ENCODE measurements at places on chromosomes 3 and 15.

DNA sequence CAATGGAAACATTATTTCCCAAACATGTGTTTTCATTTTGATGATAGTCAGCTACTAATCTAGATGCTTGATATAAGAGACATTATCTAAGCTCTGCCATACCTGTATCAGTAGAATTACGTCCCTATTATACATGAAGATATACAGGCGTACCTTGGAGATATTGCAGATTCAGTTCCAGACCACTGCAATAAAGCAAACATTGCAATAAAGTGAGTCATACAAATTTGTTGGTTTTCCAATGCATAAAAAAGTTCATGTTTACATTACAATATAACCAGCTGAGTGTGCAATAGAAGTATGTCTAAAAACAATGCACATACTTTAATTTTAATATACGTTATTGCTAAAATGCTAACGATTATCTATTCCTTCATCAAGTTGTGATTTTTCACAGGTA lies 236.0 kb upstream of the ZNF717 start:
- DNase-seq = no peak

- no peak for DNase-seq
These were observed 21.8 kb upstream of the KLF13 start for GRCh38 chr15:31304751-31305365.

- DNase-seq = no peak
These were observed 7.9 kb upstream of the EOMES start for GRCh38 chr3:27729748-27730611.

- DNase-seq = no peak
These were observed 1146.7 kb downstream of the IGSF11 start for GRCh38 chr3:117887901-117888300.

DNA sequence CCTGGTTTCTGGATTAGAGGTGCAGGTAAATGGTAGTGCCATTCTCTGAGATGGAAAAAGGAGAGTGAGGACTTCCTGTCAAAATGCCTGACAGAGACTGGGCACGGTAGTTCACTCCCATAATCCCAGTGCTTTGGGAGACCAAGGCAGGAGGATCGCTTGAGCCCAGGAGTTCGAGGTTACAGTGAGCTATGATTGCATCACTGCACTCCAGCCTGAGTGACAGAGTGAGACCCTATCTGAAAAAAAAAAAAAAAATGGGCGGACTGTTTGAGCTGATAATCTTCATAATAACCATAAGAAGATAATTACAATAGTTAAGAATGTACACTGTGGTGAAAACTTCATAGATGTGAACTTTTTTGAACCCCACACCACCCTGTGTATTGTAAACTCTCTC lies 44.2 kb downstream of the HRH1 start:
- no peak for DNase-seq

DNA sequence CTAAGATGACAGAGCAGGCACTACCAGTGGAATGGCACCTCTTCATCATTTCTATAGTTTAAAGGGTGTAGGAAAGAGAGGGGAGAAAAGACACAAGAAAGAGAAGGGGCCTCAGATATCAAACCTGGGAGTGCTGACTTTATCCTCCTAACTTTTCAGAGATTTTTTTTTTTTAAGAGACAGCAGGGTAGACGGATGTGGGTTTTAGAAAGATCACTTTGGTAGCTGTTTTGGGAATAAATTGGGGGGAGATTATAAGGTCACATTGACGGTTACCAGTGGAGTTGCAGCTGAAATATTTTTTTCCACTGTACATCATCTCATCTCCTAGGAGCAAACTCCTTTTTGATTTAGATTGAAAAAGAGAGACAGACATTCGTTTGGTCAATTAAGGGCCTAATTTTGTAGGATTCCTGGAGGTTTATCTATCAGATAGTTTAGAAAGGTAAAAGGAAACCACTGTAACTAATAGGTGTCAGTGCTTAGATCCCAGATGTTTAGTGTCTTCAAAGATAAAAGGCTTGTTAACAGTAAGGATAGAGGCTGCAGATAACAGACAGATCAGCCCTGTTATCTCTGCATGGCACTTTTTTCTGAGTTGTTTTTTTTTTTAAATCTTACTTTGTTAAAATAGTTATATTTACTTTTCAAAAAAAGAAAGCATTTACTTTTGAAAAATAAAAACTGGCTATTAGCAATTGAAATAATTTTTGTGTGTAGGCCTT lies 1057.0 kb downstream of the IGSF11 start:
- DNase-seq = no peak

DNA sequence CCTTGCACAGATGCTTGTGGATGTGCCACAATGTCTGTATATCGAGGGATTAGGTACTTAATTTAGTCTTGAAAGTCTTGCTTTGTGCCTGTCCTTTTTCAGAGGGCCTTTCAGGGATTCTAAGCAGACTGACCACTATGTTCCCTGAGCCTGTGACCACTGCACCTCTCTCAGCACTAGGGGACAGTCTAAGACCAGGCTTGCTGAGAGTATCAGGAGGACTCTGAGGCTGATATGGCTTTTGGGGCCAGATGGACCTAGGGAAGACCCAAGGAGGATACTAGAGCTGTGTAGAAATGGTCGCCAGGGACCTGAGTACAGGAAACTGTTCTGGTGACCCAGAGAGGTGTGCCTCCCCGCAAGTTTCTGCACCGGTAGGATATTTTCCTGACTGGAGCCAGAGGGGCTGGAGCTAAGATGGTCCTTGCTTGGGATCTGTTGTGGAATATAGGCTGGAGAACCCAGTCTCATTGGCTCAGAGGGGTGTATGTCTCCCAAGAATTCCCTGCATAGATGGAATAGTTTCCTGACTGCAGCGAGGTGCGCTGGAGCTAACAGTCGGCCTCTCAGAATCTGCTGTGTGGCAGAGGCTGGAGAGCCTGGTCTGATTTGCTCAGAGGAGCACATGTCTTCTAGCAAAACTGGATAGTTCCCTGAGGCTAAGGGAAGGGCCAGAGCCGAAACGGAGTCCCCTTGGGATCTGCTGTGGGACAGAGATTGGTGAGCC lies 213.2 kb upstream of the DCBLD2 start:
- no peak for DNase-seq

- DNase-seq = no peak
These were observed 32.8 kb downstream of the KAT2B start for GRCh38 chr3:20073068-20073467.

GRCh38 chr3:40096661-40097111 lies 212.8 kb upstream of the EIF1B start:
- no peak for DNase-seq

- DNase-seq = no peak
These were observed 3.3 kb upstream of the RBSN start for GRCh38 chr3:15102256-15102655.

- DNase-seq = no peak
These were observed 273.6 kb downstream of the CNTN4 start for GRCh38 chr3:2372306-2372705.

DNA sequence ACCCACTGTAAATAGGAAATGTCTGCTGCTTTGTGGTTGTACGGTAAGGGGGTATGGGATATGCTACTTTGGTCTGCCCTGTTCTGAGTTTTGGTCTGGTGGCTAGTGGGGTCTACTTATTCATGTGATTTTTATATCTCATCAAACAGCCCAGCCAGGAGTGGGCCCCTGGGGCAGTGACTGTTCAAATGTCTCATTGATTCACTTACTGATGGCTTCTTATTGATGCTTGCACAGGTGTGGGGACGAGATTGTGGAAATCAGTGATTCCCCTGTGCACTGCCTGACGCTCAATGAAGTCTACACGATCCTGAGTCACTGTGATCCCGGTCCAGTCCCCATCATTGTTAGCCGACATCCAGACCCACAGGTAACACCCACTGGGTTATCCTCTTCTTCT lies 38.5 kb downstream of the STARD5 start:
- no peak for DNase-seq

GRCh38 chr15:68783226-68784058 lies 37.3 kb downstream of the ANP32A start:
- peak; percentile 42 for DNase-seq

DNA sequence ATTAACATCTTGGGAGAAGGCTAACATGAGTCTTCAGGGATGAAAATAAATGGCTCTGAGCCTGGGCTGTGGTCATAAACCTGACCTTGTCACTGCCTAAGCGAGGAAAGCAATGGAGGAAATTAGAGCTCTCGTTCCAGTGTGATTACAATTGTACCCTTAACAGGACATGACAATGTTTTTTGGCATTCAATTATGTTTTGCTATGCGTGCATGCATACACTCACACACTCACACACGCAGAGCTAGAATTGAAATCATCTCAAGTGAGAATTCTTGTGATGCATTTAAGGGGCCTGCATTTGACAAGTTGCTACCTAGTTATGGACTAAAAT lies 24.1 kb downstream of the ZNF80 start:
- DNase-seq = no peak

GRCh38 chr3:12750658-12751071 lies 8.4 kb downstream of the TMEM40 start:
- no peak for DNase-seq

- DNase-seq = peak; percentile 75
These were observed 8.4 kb downstream of the NBEAL2 start for GRCh38 chr3:46987743-46988401.

GRCh38 chr3:127182848-127183714 lies 9.8 kb upstream of the PRR23E start:
- no peak for DNase-seq

GRCh38 chr15:57213862-57214261 lies 162.4 kb upstream of the CGNL1 start:
- DNase-seq = no peak

GRCh38 chr3:114509756-114510155 lies 215.9 kb downstream of the TIGIT start:
- DNase-seq = no peak

GRCh38 chr3:179304605-179305004 lies 18.2 kb upstream of the ZNF639 start:
- DNase-seq = no peak

- DNase-seq = no peak
These were observed 233.3 kb downstream of the NLGN1 start for GRCh38 chr3:173630849-173631248.

- DNase-seq = no peak
These were observed 20.2 kb downstream of the SEMA7A start for GRCh38 chr15:74413350-74414080.

DNA sequence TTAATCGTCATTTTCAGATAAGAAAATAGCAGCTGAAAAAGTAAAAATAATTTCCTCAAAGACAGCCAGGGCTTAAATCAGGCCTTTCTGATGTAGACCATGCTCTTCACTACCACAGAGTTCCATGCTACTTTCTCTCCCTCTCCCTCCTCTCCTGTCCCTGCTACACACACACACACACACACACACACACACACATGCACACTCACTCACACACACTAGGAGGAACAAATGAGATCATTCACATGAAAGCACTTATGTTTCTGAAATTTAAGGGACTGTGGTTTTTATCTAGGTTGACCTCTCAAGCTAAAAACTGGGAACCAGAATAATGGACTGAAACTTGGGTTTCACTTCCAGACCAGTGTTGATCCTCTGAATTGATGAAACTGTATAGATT lies 4.1 kb upstream of the PSMA4 start:
- DNase-seq = no peak

DNA sequence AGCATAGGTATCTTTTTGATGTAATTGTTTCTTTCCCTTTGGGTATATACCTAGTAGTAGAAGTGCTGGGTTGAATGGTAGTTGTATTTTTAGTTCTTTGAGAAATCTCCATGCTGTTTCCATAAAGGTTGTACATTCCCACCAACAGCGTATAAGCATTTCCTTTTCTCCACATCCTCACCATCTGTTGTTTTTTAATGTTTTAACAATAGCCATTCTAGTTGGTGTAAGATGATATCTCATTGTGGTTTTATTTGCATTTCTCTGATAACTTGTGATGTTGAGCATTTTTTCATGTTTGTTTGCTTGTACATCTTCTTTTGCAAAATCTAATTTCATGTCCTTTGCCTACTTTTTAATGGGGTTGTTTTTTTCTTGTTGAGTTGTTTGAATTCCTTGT lies 80.0 kb upstream of the TMC3 start:
- DNase-seq = no peak

- no peak for DNase-seq
These were observed 155.1 kb downstream of the IGF1R start for GRCh38 chr15:98803228-98804056.

GRCh38 chr3:20186600-20187004 lies 596 bp upstream of the SGO1 start:
- DNase-seq = no peak

DNA sequence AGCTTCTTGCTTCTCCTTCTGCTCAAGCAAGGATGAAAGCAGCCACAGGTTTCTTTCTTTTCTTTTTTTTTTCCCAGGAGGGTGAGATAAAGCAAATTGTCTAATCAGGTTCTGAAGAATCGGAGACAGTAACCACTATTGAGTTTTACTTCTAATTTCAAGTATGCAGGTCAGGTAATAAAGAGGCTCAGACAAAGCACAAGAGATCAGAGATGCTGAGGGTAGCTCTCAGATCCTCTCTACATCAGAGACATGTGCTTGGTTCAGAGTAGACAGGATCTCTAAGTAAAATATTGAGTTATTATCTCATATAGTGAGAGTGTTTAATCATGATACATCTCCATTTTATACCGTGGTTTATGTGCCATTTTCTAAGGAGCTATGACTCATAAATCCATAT lies 168.5 kb downstream of the NFKBIZ start:
- DNase-seq = no peak

DNA sequence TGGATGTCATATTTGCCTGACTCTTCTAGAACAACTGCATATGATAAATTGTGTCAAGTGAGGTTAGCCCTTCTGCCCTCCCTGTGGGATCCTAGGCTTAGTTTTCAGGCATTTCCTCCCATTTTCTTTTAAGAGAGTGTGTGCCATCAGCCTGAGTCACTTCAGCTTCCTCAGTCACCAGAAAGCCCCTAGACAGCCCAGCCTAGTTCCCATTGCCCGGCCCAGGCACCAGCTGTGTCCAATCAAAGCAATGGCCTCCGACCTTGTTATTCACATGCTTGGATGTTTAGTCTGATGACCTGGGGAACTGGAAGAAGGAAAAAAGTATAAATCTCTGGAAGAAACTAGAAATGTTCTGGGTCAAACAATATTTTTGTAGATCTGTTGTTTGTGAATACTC lies 221.9 kb upstream of the LRIG1 start:
- no peak for DNase-seq

GRCh38 chr3:31522152-31522551 lies 10.6 kb upstream of the STT3B start:
- DNase-seq = no peak

- no peak for DNase-seq
These were observed 18.7 kb downstream of the CFAP161 start for GRCh38 chr15:81152799-81153198.

GRCh38 chr3:134817297-134817696 lies 22.2 kb downstream of the EPHB1 start:
- DNase-seq = no peak

GRCh38 chr3:184348057-184348382 lies 10.6 kb downstream of the FAM131A start:
- no peak for DNase-seq

- DNase-seq = no peak
These were observed 22.8 kb upstream of the ALDH1A3 start for GRCh38 chr15:100856867-100857266.

- peak; percentile 50 for DNase-seq
These were observed 68.5 kb downstream of the TMCC1 start for GRCh38 chr3:129824926-129825541.

GRCh38 chr3:69723389-69723788 lies 15.9 kb upstream of the MITF start:
- DNase-seq = no peak

- DNase-seq = no peak
These were observed 25.9 kb downstream of the SMAD3 start for GRCh38 chr15:67091071-67091979.

Data from naive thymus-derived CD4-positive, alpha-beta T cell (primary cell).